ENCODE measurements at places on chromosomes 3 and 15.

GRCh38 chr15:70829371-70830166, 24.4 kb downstream of the LARP6 start:
- DNase-seq = no peak

DNA sequence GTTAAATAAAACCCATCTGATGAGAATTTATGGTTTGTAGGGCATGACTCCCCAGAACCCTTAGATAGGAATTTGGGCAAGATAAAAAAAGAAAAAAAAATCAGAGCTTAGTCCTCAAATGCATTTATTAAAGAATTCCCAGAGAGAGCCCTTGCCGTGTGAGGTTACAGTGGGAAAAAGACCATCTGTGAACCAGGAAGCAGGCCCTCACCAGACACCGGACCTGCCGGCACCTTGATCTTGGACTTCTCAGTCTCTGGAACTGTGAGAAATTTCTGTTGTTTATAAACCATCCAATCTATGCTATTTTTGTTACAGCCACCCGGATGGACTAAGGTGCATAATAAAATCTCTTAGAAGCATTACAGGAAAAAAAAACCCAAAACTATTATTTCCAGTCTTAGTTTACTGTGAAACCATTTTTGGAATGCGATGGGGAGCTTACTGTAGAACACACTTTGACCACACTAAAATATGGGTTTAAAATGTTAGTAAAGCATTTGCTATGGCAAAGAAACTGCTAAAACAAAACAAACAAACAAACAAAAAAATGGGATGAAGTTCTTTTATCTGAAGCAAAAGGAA, 72.2 kb downstream of the LEKR1 start:
- DNase-seq = no peak

DNA sequence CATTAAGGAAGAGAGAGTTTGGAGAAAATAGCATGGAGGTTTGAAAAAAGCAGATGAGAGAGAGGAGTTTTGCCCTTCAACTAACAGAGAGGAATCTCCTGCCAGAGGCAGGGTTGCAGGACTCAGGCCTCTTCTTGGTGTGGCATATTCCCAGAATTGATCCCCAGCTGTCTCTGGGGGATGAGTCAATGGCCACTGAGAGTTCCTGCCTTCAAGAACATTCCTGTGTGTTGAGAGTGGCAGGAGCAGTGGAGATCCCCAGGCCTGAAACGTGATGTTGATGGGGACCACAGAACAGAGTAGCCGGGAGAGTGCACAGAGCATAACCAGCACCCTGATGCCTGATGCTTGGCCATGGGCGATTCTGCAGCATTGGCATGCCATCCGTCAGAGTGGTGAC, 348.4 kb upstream of the THBS1 start:
- DNase-seq = no peak

- DNase-seq = no peak
These were observed 28.6 kb downstream of the KLHL6 start for GRCh38 chr3:183526838-183527427.

GRCh38 chr3:101203411-101203810, 117.0 kb downstream of the IMPG2 start:
- no peak for DNase-seq

DNA sequence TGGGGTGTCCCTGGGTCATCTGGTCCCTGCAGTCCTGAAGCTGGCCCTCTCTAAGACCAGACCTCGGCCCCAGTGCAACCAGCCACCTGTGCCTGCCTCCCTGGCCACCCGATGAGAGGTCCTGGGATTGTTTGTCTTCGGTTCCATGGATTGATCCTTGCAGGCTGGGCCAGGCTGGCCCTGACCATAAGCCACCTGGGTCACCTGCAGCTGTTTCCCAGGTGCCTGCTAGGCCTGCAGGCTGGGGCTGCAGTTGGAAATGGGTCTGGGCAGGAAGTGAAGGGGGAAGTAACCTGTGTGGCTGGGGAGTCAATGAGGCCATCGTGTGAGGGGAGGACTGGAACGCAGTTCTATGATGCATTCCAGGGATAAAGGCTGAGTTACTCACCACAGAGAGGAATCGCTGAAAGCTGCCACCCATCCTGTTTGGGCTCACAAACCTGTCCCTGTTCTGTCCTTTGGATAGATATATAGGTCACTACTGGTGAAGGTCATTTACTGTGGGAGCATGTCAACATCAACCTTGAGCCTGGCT, 30.9 kb upstream of the VPS8 start:
- no peak for DNase-seq
